ENCODE measurements at places on chromosomes 5 and 9. TPM values are rescaled to one million over a fixed set of nuclear protein-coding genes. Genes with fewer than 3 reads are reported as not detected.
A peak's percentile ranks its signal among the peaks of the same experiment; 100 is the strongest.

Gene PIP5K1B
- 0.27 TPM for total RNA-seq

Gene MAPKAP1
- 59.6 TPM for total RNA-seq

Gene RECK
- total RNA-seq: 11.1 TPM

Gene PAX5
- 24.3 TPM for total RNA-seq

Gene TRPM6
- 1.7 TPM for total RNA-seq

DNA sequence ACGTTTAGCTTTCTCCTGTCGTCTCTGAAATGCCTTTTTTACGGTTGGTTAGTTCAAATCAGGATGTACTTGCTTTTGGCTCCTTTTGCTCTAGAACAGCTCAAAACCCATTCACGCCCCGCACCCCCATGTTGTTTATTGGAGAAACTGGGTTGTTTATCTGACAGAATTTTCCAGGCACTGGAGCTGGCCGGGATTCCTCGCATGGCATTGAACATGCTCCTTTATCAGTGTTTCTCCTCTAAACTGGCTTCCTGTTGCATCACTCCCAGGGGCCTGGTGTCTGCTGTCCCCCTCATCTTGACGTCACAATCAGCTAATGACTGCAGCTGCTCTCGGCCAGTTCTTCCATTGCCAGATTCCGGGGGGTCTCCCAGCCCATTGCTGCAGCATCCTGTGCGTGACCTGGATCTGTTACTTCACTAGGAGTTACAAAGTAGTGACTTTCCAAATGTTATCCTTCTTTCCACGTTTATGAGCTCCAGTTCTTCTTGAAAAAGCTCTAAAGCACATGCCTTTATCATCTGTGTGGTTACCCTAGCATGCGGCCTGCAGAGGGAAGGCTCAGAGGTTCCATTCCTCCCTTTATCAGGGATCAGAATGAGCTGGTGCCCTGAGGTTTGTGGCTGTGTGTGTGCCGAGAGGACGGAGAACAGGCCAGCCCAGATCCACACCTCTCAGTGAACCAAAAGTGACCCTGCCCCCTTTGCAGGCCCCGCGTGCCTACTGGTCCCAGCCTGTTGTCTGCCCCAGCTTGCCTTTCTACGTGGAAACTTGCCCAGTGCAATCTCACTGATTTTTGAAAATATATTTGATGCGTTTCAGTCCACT is 27.5 kb downstream of the FAM163B start:
- peaks cover 11% of the 10 kb centered on the region for H3K27me3 ChIP-seq
- DNase-seq: no peak
- H3K36me3 ChIP-seq: no peaks in the 10 kb centered on the region

- H3K27me3 ChIP-seq: no peaks in the 10 kb centered on the region
- no peak overlapping the region for H3K4me3 ChIP-seq
- no peak for DNase-seq
- no peaks in the 10 kb centered on the region for H3K36me3 ChIP-seq
- H3K27ac ChIP-seq: no peak overlapping the region
Measured at GRCh38 chr9:10252174-10252573, 360.6 kb downstream of the PTPRD start.

GRCh38 chr5:7391215-7391614 is 4.7 kb upstream of the ADCY2 start:
- H3K27me3 ChIP-seq: peaks cover 3% of the 10 kb centered on the region
- H3K4me3 ChIP-seq: no peak overlapping the region
- H3K27ac ChIP-seq: no peak overlapping the region
- H3K4me1 ChIP-seq: peaks cover 12% of the 10 kb centered on the region

- H3K27me3 ChIP-seq: peaks cover 13% of the 10 kb centered on the region
- no peak overlapping the region for H3K4me3 ChIP-seq
- peak overlapping the region; percentile 62 for H3K27ac ChIP-seq
- H3K36me3 ChIP-seq: peaks cover 14% of the 10 kb centered on the region
Measured at GRCh38 chr9:137916540-137916939, 39.0 kb downstream of the CACNA1B start.

- peak overlapping the region; percentile 100 for H3K27ac ChIP-seq
- peaks cover 23% of the 10 kb centered on the region for H3K27me3 ChIP-seq
- DNase-seq: peak; percentile 51
- H3K36me3 ChIP-seq: no peaks in the 10 kb centered on the region
- H3K4me1 ChIP-seq: peaks cover 79% of the 10 kb centered on the region
Measured at GRCh38 chr9:110101531-110102161, 106.3 kb downstream of the C9orf152 start.

GRCh38 chr9:25255216-25255615 is 423.0 kb downstream of the TUSC1 start:
- DNase-seq: no peak
- H3K36me3 ChIP-seq: no peaks in the 10 kb centered on the region
- H3K4me3 ChIP-seq: no peak overlapping the region
- H3K27ac ChIP-seq: no peak overlapping the region
- H3K27me3 ChIP-seq: no peaks in the 10 kb centered on the region

GRCh38 chr9:70552561-70552960 is 138.1 kb upstream of the KLF9 start:
- H3K36me3 ChIP-seq: no peaks in the 10 kb centered on the region
- no peak overlapping the region for H3K27ac ChIP-seq
- no peak overlapping the region for H3K4me3 ChIP-seq
- H3K4me1 ChIP-seq: peaks cover 6% of the 10 kb centered on the region

GRCh38 chr9:93123561-93124283 is 10.3 kb downstream of the NINJ1 start:
- no peaks in the 10 kb centered on the region for H3K36me3 ChIP-seq
- peak; percentile 6 for DNase-seq
- H3K4me3 ChIP-seq: no peak overlapping the region

GRCh38 chr9:134944351-134944802 is 26.7 kb upstream of the FCN1 start:
- H3K36me3 ChIP-seq: no peaks in the 10 kb centered on the region
- peak; percentile 75 for DNase-seq
- H3K4me3 ChIP-seq: peak overlapping the region; percentile 60
- peak overlapping the region; percentile 95 for H3K27ac ChIP-seq
- H3K27me3 ChIP-seq: peaks cover 4% of the 10 kb centered on the region
- peaks cover 22% of the 10 kb centered on the region for H3K4me1 ChIP-seq

DNA sequence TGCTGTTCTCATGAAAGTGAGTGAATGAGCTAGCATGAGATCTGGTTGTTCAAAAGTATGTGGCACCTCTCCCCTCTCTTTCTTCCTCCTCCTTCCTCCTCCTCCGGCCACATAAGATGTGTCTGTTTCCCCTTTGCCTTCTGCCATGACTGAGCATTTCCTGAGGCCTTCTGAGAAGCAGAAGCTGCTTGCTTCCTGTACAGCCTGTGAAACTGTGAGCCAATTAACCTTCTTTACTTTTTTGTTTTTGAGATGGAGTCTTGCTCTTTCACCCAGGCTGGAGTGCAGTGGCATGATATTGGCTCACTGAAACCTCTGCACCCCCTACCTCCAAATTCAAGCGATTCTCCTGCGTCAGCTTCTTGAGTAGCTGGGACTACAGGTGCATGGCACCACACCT is 6.1 kb downstream of the S100Z start:
- no peak for DNase-seq
- H3K27ac ChIP-seq: no peak overlapping the region
- H3K4me3 ChIP-seq: no peak overlapping the region
- peaks cover 3% of the 10 kb centered on the region for H3K27me3 ChIP-seq
- peaks cover 6% of the 10 kb centered on the region for H3K36me3 ChIP-seq

- no peak overlapping the region for H3K27ac ChIP-seq
- H3K4me3 ChIP-seq: no peak overlapping the region
- H3K27me3 ChIP-seq: no peaks in the 10 kb centered on the region
- H3K36me3 ChIP-seq: no peaks in the 10 kb centered on the region
- no peak for DNase-seq
Measured at GRCh38 chr5:159838551-159839222, 77.6 kb upstream of the ADRA1B start.

- DNase-seq: no peak
- no peak overlapping the region for H3K4me3 ChIP-seq
- H3K27ac ChIP-seq: no peak overlapping the region
- H3K27me3 ChIP-seq: no peaks in the 10 kb centered on the region
- H3K36me3 ChIP-seq: no peaks in the 10 kb centered on the region
Measured at GRCh38 chr9:76897804-76898525, 7.9 kb downstream of the PRUNE2 start.

Measured in glutamatergic neuron (in vitro differentiated cells).